ENCODE measurements at places on chromosomes 11 and 22.

DNA sequence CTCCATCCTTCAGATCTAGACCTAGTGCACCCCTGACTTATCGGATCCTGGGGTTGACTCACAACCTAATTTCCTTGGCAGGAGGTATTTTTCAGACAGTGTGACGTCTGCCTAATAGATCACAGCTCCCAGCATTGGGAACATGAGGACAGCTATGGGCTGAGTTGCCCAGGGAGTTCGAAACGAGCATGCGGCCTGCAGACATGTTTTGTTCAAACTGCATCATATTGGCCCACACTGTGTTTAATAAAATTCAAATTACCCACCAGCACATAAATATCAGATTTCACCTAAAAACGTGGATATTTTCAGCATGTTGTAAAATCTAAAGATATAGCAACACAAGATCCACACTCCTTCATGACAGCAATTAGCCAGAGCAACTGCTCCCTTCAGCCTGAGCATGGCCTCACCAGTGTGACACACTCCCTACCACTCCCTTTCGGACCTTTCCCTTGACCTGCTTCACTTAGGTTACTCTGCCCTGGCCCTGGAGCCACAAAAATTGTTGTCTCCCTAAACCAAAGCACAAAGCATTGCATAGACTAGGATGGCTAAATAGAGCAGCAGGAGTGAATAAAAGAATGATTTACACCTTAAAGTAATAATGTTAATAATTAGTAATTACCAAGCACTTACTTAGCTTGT is 53.6 kb upstream of the USP47 start:
- no peak for DNase-seq

GRCh38 chr11:22828373-22828772 is 1.2 kb downstream of the SVIP start:
- DNase-seq: no peak

- DNase-seq: peak; percentile 45
Observed at GRCh38 chr11:17531636-17532113, 12.5 kb downstream of the USH1C start.

- DNase-seq: no peak
Observed at GRCh38 chr11:119484741-119485605, 62.0 kb upstream of the THY1 start.

DNA sequence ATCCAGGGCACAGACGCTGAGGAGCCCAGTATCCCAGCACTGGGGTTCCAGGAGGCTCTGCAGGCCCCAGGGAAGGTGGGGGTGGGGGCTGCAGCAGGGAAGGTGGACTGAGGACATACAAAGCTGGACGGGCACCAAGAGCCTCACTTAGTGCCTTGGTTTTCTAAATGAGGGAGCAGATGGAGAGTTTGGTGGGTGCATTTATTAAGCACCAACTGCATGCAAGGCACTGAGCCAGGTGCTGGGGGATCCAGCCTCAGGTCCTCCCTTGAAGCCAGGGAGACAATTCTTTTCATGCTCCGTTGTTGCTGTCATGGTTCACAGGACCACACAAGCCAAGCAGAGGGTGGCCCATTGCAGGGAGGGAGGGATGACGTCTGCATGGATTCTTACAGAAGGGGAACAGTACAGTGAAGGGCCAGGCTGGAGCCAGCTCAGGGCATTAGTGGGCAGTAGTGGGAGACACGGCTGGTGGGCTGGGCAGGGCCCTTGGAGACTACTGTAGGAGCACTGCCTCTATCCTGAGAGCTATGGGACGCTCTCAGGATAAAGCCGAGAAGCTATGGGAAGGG is 65.0 kb downstream of the MACROD1 start:
- DNase-seq: no peak

- DNase-seq: no peak
Observed at GRCh38 chr11:75203138-75203537, 37.4 kb upstream of the TPBGL start.

DNA sequence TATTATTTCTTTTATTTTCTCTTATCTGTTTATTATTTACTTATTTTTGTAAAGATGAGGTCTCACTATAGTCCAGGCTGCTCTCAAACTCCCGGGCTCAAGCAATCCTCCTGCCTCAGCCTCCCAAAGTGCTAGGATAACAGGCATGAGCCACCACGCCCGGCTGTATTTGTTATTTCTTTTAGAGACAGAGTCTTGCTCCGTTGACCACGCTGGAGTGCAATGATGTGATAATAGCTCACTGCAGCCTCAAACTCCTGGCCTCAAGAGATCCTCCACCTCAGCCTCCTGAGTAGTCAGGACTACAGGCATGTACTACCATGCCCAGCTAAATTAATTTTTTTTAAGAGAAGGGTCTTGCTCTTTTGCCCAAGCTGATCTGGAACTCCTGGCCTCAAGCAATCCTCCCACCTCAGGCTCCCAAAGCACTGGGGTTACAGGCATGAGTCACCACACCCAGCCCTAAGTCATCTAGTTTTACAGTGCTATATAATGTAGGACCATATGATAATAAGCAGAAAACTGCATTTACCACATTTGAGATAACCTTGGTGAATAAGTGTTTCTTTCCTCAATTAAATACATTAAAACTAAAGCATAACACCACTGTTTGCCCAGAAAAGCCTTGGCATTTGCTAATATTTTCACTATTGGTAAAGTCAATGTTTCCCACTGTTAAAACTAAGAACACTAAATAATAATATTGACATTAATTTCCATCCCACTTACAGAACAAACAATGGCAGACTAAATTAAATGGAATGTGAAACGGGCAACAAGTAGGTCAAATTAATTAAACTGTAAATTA is 127.5 kb downstream of the SIK3 start:
- DNase-seq: no peak

GRCh38 chr11:13118650-13119049 is 109.5 kb downstream of the RASSF10 start:
- no peak for DNase-seq

GRCh38 chr11:122804161-122804560 is 34.1 kb upstream of the CRTAM start:
- no peak for DNase-seq

DNA sequence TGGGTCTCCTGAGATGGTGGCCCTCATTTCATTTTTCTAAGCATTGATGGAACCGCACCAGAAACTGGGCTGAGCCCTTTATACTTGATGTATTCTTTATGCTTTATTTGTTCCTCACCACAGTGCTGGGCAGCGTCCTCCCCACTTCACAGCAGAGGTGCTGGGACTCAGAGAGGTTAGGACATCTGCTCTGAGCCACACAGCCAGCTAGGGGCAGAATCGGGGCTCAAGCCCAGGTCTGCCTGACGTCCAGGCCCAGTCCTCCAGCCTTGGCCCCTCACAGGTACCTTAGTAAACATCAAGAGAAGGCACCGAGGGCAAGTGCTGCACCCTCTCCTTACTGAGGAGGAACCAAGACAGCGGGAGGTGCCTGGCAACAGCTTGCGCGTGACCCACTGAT is 20.2 kb upstream of the SHISAL1 start:
- DNase-seq: no peak

DNA sequence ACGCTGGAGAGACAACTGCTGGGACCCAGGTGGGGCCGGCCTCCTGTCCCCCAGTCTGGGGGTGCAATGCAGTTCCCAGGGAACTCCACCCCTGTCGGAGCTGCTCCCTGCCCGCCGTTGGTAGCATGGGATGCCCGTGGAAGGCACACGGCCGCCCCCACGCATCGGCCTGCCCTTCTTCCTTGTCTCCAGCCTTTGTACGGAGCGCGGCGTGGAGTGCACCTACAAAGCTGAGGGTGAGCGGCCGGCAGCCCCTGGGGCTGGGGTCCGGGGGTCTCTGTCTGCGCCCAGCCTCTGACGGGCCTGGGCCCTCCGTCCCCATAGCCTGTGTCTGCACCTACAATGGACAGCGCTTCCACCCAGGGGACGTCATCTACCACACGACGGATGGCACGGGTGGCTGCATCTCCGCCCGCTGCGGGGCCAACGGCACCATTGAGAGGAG is 23.2 kb downstream of the MUC5AC start:
- DNase-seq: no peak

DNA sequence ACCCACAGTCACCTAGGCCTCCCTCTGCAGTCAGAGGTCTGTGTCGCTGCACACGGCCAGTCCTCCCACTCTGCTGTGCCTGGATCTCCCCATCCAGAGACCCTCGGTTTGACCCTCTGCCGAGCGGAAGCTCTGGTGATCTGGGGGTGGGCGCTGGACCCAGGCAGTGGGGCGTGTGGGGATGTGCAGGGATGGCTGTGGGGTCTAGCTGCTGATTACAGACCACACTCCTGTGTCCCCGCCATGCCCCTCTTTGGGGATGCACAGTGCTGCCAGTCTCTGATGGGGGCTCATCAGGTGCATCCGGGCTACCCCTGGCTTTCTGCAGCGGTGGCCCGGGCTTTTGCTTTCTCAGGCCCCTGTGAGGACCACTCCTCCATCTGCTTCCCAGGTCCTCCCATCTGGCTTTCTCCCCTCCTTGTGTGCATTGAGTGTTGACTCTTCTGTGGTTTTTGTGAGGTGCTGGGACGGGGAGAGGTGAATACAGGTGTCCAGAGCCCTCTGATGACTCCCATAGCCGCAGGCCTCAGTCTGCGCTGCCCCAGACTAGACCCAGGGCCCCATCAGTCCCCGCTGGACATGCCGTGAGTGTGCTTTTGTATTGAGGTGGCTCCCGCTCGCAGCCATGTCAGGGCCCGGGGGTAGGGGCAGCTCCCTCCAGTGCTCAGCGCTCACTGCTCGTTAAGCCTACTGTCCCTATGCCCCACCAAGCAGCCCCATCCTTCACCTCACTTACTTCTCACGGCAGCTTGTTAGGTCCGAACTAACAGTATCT is 251.6 kb downstream of the TBC1D22A start:
- no peak for DNase-seq

GRCh38 chr11:86737737-86738136 is 62.6 kb upstream of the PRSS23 start:
- DNase-seq: no peak

DNA sequence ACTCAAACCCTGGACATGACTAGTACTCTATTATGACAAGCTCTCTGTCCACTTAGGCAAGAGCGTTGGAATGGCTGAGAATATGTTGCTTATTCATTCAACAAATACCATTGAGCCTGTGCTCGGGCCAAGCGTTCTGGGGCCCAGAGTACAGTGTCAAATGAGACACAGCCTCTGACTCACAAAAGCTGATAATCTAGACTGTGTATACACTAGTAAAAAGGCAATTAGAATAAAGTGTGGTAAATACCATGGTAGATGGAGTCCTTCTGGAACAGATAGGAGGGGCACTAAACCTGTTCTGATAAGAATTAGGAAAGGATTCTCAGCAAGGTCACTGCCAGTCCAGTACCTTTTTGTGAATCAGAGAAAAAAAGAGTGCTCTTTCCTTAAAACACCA is 24.7 kb downstream of the KCNE3 start:
- no peak for DNase-seq

- DNase-seq: no peak
Observed at GRCh38 chr11:8339592-8340022, 75.9 kb upstream of the LMO1 start.

DNA sequence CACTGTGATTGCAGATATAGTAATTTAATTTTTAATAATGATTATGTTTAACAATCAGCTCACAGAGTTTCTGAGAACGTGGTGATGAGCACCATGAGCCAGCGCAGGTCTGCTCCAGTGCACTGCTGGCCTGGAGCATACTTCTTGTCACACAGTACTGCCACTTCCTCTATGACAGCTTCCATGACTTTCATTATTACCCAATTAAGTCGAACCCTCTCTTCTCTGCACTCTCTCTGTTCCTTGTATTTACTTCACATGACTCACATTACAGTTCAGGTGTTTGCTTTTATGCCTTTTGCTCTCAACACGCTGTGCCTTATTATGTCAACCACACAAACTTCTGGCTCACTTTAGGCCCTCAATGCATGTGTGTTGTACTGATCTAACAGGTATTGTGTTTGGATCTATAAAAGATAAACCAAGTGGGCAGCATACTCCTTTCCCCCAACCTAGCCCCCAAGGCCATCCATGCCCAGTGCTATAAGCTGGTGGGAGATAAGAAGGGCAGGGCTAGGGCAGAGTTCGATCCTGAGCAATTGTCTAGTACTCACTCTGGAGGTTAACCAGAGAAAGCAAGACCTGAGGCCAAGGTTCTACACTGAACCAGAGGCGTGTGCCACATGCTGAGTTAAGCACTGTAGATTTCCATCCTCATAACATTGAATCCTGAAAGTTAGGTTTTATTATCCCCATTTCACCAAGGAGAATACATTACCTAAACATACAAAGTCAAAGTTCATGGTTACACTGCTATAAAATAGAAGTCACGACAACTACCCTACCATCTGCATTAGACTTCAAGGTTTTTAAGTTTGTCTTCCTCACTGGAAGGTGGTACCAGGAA is 356.5 kb downstream of the INSC start:
- DNase-seq: no peak

DNA sequence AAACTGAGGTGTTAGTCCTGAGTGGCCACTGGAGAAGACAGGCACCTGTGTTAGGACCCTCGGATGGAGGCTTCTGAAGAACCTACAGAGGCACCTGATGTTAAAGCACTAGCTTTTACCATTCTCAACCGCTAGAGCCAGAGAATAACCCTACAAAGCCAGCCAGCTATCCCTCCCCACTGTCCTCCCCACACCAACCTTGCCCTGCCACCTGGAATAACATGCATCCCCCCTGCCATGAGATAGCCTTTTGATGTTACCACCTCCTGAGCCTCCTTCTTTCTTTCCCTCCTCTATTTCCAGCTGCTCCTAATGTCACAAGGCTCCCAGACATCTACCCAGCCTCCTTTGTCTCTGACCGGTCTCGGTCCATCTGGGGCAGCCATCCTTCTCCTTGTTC is 28.1 kb downstream of the COMMD9 start:
- no peak for DNase-seq

GRCh38 chr11:64866173-64866491 is 12.3 kb downstream of the EHD1 start:
- DNase-seq: no peak

DNA sequence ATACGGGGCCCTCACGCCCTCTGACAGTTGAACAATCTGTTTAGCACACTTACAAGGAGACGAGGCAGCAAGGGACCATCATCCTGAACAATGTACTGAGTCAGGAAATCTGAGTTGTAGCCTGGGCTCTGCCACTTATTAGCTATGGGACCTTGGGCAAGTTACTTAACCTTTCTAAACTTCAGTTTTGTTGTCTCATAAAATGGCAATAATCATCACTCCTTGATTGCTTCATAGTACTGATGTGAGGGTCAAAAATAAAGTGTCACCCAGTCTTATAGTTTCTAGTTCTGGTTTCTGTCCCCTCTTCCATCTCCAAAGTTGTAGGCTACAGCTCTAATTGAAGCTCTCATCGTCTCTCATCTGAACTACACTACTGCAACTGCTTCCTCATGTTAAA is 46.7 kb downstream of the RELT start:
- no peak for DNase-seq

DNA sequence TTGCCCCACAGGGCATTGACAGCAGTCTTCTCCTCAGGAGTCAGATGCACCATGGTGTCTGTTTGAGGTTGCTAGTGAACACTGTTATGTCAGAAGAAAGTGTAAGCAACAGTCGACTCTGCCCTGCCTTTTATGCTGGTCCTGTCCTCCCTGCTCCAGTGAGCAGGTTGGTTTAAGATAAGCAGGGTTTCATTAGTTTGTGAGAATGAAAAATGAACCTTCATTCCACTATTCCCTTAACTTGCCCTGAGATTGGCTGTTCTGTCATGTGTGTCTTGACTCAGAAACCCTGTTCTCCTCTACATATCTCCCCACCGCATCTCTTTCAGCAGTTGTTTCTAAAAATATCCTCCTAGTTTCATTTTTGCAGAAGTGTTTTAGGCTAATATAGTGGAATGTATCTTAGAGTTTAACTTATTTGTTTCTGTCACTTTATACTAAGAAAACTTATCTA is at the start of gene HBD:
TSS of gene HBD (minus strand) at position 103 of the 454 bp plus-strand sequence. CDS start at position 53, 50 bp downstream.
- peak; percentile 60 for DNase-seq

GRCh38 chr11:130003717-130004001 is 1.0 kb upstream of the PRDM10 start:
- no peak for DNase-seq
